GDM1 (cell line): ENCODE measurements at places on chromosomes 13 and 19.

DNA sequence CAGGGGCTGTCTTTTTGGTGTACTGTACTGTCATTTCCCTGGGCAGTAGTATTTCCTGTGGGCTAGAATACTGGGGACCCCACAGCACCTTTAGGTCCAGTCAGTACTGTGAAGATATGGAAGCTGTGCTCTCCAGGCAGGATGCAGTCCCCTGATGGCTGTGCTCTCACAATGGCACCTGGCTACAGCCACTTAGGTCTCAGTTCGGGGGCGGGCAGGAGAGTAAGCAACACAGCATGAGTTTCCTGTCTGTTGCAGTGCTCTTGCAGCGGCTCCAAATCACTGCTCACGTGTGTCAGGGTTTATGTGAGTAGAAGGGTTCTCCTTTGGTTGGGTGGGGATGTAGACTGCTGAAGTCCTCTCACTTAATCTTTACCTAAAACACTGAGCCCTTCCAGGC is 810.4 kb downstream of the DACH1 start:
- no peak for DNase-seq

GRCh38 chr13:28718196-28718542 is 601 bp downstream of the SLC46A3 start:
- no peak for DNase-seq

- no peak for DNase-seq
Measured at GRCh38 chr13:44540761-44541434, 35.2 kb downstream of the TSC22D1 start.

GRCh38 chr13:24288870-24289269 is 20.5 kb upstream of the C1QTNF9 start:
- no peak for DNase-seq

DNA sequence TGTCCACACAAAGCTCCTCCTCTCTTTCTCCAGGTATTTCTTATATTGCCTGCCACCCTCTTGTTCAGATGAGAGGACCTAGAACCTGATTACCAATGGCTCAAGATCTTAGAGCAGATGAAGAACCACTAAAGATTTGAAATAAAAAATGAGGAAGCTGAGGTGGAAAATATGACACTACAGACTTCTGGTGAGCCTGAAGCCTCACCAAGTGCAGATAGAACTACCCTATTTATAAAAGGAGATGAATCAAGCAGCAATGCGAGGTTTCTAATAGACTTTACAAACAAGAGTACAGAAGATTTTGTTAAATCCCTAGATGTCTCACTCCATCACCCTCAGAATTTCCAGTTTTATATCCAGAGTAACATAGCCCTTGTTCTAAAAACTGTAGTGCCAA is 345.8 kb downstream of the TBC1D4 start:
- no peak for DNase-seq

DNA sequence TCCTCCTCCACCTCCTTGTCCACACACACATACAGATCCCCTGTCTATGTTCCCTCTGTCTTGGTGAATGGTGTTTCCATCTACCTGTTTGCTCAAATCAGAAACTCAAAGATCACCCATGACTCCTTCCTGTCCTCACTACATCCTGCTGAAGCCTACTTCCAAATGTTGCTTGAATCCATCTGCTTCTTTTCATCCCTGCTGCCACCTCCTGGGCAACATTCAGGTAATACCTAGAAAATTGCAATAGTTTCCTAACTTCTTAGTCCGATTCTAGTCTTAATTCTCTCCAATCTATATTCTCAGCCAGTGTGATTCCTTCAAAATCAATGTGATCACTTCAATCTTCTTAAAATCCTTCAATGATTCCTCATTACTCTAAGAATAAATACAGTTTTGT is 155.5 kb upstream of the STARD13 start:
- DNase-seq, result no peak

GRCh38 chr19:42246143-42246921 is 3.9 kb upstream of the GSK3A start:
- no peak for DNase-seq

DNA sequence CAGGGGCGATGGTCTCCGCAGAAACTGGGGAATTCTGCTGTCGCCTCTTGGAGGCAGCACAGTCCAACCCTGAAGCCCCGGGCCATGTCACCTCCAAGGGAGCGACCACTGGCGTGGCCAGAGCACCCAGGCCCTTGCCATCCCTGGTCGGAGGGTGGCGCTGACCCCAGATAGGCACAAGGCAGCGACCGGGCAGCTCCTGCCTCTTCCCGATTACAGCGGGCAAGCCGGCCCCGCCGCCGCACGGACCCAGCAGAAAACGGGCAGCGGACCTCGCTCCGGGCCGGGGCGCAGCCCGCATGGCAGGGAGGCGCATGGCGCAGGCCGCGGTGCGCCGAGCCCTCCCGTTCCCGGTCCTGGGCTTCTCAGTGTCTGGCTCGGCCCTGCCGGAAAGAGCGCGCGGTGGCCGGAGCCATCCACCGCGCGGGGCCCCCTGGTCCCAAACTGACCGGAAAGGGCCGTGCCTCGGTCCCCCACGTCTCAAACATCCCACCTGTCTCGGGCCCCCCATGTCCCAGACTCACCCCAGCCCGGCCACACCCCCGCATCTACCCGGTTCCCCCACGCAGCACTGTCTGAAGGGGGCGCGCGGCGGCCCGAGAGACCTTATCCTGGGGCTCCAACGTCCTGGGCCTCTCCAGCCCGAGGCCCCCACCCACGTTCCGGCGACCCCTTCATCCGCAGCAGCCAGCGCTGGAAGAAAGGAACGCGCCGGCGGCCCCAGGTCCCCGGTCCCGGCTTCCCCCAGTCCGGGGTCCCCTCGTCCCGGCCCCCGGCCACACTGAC is 727 bp downstream of the CERS1 start:
- no peak for DNase-seq

- DNase-seq, result no peak
Measured at GRCh38 chr19:30423481-30423880, 51.3 kb downstream of the ZNF536 start.

DNA sequence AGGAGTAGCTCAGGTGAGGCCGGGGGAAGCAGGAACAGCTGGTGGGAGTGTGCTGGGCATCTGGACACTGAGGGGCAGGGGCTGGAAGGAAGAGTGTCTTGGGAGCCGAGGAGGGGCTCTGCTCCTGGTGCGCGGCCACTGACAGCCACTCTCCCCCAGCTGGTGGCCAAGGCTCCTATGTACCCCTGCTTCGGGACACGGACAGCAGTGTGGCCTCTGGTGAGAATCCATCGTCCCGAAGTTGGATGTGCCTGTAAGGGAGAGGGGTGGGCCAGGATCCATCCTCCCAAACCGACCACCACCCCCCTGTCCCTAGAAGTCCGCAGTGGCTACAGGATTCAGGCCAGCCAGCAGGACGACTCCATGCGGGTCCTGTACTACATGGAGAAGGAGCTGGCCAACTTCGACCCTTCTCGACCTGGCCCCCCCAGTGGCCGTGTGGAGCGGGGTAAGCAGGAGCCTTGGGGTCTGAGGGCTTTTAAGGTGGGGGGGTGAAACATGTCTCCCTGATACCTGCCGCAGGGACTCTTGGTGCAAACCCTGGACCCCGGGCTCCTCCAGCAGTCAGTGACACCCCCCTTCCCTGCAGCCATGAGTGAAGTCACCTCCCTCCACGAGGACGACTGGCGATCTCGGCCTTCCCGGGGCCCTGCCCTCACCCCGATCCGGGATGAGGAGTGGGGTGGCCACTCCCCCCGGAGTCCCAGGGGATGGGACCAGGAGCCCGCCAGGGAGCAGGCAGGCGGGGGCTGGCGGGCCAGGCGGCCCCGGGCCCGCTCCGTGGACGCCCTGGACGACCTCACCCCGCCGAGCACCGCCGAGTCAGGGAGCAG is 2.0 kb upstream of the USF2 start:
- DNase-seq, result no peak

- DNase-seq, result no peak
Measured at GRCh38 chr19:13002166-13002898, 7.1 kb downstream of the NFIX start.

DNA sequence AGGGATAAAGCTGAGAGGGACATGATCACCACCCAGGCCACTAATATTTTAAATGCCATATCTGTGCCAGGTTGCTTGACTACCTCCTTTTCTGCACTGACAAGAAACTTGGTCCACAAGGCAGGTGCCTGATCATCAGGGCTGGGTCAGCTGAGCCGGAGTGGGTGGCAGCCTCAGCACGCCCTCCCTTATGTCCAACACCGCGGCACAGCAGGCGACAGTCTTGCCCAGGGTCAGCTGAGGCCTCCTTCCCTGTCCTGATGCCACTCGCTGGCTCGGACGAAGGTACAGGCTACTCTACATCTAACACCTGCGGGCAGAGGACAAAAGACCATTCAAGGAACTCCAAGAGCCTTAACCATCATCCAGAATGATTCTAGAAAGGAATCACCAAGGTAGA is 16.9 kb downstream of the ZC3H4 start:
- DNase-seq, result no peak

- DNase-seq, result no peak
Measured at GRCh38 chr13:79695754-79696153, 214.8 kb downstream of the NDFIP2 start.

- no peak for DNase-seq
Measured at GRCh38 chr13:109043636-109044035, 414.2 kb downstream of the MYO16 start.

DNA sequence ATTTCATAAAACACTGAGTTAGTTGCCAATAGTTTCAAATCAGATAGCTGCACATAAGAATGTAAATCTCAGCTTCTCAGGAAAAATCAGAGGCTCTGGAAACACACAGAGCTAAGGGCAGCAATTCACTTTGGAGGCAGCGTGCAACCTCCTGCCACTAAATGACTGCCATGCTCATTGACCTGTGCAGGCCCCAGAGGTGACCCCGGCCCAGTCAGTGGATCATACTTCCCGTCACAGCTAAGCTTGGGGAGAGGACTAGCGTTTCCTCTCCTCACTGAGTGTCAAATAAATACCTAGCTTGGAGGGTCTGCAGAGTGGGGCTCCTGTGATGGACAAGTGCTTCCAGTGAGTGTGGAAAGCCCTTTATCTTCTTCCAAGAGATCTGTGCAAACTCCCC is 67.2 kb downstream of the UQCRFS1 start:
- no peak for DNase-seq

- DNase-seq, result no peak
Measured at GRCh38 chr13:102598061-102598460, 1.3 kb downstream of the TPP2 start.

- no peak for DNase-seq
Measured at GRCh38 chr19:55625004-55625326, 599 bp upstream of the ZNF784 start.
